ENCODE measurements at places on chromosomes 7 and 10.

DNA sequence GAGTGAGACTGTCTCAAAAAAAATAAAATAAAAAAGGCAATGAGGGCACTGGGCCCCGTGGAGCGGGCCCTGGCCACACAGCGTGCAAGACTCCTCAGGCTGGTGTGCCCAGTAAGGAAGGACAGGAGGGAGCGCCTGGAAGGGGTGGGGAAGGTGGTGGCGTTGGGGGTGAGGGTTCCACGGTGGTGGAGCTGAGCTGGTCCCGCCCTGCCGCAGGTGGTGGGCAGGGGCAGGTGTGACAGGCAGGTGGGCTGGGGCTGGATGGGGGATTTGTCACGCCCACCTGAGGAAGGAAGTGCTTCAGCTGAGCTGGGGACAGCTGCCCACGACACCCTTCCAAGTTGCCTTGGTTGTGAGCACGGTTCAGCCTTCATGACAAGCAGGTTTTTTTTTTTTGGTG, 760 bp upstream of the PRAP1 start:
- DNase-seq, result no peak

- no peak for DNase-seq
Measured at GRCh38 chr10:61618388-61618961, 44.3 kb upstream of the CABCOCO1 start.

DNA sequence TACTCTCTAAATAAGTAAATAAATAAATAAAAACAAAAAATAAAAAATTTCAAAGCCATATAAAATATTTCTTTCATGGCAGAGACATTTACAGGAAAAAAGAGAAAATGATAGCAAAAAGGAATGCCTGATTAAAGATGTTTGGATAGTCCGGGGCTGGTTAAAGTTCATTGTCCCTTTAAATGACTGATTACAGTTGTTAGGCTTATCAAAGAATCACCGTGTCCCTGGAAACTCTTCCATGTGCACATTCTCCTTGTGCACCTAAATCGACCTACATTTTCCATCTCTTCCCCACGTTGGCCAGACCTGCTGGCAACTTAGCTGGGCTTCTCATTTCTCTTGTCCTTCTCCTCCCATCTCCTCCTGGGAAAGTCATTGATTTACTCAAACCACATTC, 69.1 kb downstream of the ABCB5 start:
- no peak for DNase-seq

DNA sequence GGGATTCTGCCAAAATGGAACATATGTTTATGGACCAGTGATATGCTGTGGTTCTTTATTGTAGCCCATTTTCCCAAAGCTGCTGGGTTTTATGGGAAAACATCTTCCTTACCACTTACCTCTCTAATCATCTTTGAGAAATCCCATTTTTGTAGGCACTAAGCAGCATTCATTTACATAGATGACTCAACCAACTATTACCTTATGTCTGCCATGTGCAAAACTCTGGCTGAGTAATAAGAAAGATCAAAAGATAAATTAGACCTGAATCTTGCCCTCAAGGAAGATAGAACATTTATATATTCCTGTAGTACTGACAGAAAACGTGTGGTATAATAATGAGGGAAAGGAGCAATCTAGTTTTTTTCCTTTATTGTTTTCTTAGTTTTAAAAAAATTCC, 24.3 kb downstream of the CBLL1 start:
- peak; percentile 25 for DNase-seq

DNA sequence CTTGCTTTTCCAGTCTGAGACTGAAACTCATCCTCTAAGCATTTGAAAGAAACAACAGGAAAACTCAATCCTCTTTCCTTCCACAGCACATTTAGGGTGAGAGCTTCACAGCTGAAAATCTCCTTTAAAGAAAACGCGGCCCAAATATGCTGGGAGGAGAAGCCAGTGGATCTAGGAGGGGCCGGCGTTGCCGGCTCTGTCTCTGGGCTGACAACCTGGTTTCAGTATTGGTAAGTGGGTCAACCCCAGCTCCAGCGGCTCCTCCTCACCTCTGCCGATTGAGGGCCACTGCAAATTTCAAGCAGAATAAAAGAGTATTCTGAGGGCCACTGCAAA, 75.3 kb upstream of the CPXM2 start:
- DNase-seq, result no peak

GRCh38 chr7:14846405-14846804, 56.1 kb downstream of the DGKB start:
- no peak for DNase-seq

- DNase-seq, result no peak
Measured at GRCh38 chr7:141693082-141693481, 8.9 kb downstream of the DENND11 start.

All from MCF 10A (cell line).